ENCODE measurements at places on chromosomes 4 and X. TPM values are rescaled to one million over a fixed set of nuclear protein-coding genes. Genes with fewer than 3 reads are reported as not detected.
A peak's percentile ranks its signal among the peaks of the same experiment; 100 is the strongest.

- DNase-seq = no peak
Observed at GRCh38 chr4:139528377-139529005, 27.5 kb downstream of the SETD7 start.

DNA sequence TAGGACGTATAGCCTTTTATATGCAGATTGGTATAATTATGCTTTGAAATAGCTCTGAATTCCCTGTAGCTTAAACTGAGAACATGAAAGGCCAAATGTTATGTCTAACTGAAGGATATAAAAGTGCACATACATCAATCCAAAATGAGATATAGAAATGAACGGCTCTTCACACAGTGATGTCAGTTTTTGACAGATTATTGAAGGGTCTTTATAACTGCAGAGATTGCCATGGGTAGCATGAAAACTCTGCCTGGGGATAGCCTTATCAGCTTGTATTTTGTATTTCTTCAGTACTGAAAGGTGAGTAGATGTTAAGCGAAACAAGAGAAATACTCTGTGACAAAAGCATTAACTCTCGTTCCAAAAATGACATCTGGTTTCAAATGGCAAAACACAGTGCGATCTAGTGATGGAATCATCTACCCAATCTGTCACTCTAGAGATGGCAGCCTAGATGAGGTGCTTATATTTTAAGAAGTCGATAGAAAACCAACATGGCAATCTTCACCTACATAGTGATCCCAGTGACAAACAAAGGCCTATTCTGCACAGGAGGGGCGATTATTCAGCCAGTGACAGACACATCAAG is 59.7 kb downstream of the PCDH10 start:
- no peak for DNase-seq

GRCh38 chrX:10379878-10380277 is 223.1 kb downstream of the CLCN4 start:
- no peak for DNase-seq

DNA sequence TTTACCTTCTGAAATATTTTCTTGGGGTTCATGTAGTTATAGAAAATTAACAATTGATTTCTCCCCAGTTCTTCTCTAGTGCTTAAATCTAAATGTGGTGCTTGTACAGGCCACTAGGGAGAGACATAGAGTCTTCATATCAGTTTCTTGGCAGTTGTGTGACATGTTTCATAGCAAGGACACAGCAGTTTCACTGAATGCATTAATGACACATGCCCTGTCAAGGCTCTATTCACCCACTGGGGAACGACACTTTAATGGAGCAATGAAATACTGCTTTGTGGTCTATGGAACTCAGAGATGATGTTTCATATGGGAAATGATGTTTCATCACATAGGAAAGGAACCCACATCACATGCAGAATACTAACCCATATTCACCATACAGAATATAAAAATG is 2.8 kb downstream of the VEGFC start:
- peak; percentile 25 for DNase-seq

- no peak for DNase-seq
Observed at GRCh38 chrX:21638311-21638710, 19.8 kb downstream of the KLHL34 start.

- peak; percentile 82 for DNase-seq
Observed at GRCh38 chr4:38531141-38531727, 132.8 kb upstream of the KLF3 start.

SCML1 gene
- 21.9 TPM for polyA plus RNA-seq

DNA sequence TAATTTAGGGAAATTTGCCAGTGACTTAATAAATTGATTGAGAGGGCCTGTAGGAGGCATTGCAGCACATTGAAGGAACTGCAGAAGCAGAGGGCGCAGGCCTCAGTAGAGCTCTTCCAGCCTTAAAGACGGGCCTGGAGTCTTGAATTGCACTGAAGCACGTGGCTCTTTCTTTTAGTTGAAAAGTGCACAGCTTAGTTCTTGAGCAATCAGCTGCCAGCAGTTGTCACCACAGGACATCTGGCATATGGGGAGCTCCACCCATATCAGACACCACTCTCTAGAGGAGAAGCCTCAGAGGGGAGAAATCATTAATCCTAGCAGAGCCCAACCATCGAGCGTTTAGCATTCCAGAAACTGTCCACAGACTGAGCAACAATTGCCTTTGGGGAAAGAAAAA is 16.0 kb upstream of the FGF16 start:
- DNase-seq = no peak

DNA sequence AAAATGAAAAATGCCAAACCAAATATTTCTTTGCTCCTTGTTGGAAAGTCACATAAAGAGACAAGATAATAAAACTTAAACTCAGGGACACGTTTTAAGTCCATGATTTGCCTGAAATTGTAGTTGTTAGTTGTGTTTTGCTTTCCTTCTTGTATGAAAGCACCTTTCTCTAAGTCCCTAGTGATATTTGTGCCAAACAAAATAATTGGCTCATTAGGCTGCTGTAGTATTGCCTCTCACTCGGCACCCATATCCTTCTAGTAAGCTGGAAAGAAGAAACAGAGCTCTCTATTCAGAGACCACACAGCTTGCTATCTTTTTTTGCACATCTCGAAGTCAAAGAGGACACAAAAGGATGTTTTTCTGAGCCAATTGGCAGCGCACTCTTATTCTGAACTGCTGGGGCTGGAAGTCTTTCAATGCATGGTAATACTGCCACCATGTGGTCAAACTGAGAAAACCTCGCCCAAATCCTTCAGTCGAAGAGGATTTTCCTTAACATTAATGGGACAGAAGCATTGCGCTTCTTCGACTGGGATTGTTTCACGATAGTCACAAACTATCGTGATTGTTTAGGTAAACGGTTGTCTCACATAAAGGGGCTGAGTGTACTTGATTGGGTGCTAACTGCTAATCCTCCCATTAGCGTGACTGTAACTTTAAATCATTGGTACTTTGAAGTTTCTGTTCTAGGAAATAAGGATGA is 571.9 kb upstream of the LCORL start:
- DNase-seq = peak; percentile 60

TMEM271 gene
- polyA plus RNA-seq = 0.06 TPM

DNA sequence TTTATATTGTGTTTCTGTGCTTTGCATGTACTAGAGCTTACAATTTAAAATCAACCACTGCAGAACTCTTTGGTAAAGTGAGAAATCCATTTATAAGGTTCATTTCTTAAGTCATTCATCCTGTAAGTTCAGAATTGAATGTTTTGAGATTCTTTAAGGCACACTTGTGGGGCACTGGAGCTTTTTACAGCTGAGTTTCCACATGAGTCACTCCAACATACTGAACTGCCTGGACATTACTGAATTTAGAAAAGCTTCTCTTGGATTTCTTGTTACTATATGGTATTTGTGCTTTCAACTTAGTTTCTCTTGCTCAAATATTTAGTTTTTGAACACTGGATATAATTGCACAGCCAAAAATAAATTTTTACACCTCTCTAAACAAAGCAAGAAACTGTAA is 226.3 kb downstream of the PACRGL start:
- DNase-seq = no peak

DNA sequence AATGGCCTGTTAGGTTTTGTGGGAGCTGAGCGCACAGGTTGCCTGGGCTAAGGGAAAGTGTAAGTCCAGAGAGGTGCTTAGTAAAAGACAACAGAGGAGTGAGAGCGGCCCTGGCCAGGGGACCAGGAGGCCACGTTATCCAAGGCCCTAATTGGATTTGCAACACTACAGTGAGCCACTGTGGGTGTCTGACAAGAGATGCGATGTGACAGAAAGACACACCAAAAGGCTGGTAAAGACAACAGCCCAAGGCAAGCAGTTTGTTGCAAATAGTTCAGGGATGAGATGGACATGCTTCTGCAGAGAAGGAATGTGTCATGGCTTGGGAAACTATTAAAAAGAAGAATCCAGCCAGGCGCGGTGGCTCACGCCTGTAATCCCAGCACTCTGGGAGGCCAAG is 162.7 kb upstream of the KIT start:
- DNase-seq = no peak

TACR3 gene
- 2.0 TPM for polyA plus RNA-seq

DCUN1D4 gene
- 60.8 TPM for polyA plus RNA-seq
